Right renal cortex interstitium (tissue), 3 donors: ENCODE measurements at places on chromosomes 5 and 9. TPM values are rescaled to one million over a fixed set of nuclear protein-coding genes. Genes with fewer than 3 reads are reported as not detected.

Gene PNPLA7
- 1.1 TPM for polyA plus RNA-seq

Gene EIF4E1B
- polyA plus RNA-seq = not detected

Gene DND1
- polyA plus RNA-seq = not detected

Gene PAEP
- polyA plus RNA-seq = not detected

Gene ICE1
- polyA plus RNA-seq = 37.2 TPM

Gene TMEM141
- polyA plus RNA-seq = 77.7 TPM

Gene FREM1
- 173 TPM for polyA plus RNA-seq

Gene PPIP5K2
- 91.6 TPM for polyA plus RNA-seq

Gene RXFP3
- 0.11 TPM for polyA plus RNA-seq

Gene HRCT1
- polyA plus RNA-seq = not detected

DNA sequence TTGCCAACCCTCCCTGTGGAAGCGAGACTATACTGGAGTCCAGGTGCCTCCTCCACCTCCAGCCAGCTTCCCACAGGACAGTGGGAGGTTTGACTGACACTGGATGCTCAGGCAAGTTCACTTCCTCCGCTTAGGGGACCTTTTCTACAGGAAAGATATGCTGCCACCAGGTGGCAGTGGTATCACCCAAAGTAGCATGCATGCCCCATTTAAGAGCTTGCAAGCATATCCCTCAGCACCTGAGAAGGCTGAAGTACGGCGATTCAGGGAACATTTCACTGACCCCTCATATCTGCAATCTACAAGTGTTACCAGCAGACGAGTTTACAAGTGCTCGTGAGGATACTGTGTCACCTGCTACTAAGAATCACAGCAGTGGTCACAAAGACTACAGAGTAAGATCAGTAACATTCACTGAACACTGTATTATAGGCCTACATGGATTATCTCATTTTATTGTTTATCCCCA, 75.5 kb downstream of the KLHL3 start:
- DNase-seq = peak; percentile 72

DNA sequence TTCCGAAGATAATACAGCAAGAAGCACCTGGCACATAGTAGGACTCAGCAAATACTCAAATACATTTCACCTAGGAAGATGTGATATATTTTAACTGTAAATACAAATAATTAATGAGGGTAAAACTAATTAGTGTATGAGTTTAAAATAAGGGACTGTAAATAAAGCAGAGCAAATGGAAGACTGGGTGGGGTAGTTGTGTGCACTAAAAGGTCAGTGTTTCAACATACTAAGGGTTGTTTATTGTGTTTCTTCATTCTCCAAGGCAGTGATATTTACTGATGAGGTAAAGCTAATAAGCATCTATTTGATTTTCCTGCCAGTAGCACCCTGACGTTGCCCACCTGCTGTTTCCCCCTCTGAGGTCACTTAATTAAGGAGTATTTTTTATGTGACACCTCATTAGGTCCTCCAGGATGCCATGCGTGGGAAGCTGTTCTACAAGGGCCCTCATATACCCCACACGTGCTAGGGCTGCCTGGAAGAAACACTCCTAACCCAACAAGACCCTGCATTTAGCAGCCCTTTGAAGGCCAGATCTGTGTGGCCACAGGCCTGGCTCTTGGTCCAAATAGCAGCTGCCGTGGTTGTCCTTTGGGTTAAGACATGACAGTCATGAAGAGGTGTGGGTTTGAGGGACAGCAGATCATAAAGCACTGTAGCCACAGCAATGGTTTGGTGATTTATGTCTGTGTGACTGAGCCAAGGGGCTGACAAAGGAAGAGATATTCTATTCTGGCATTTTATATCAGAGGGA, 97.5 kb upstream of the RPS23 start:
- no peak for DNase-seq

- no peak for DNase-seq
Observed at GRCh38 chr5:74915488-74915887, 49.3 kb upstream of the FAM169A start.

GRCh38 chr5:127433526-127433925, 83.9 kb upstream of the PRRC1 start:
- no peak for DNase-seq

- DNase-seq = no peak
Observed at GRCh38 chr5:106822851-106823250, 847.9 kb downstream of the EFNA5 start.

DNA sequence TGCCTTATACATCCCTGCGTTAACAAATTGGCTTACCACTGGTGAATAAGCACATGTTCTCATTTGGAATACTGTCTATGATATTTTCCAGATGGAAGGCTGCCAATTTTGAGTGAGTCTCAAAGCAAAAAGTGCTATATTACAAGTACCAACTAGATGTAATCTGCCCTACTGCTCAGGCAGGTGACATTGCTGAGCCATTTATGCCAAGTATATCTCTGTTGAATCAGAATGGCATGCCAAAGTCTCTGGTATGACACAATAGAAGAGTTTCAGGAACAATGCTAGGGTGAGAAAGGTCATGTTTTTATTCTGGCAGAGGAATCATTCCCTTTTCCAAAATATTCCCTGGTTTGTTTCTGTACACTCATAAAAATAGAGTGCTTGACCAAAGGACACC, 356.5 kb downstream of the CDH9 start:
- no peak for DNase-seq
